ENCODE measurements at places on chromosomes 11 and 22.

DNA sequence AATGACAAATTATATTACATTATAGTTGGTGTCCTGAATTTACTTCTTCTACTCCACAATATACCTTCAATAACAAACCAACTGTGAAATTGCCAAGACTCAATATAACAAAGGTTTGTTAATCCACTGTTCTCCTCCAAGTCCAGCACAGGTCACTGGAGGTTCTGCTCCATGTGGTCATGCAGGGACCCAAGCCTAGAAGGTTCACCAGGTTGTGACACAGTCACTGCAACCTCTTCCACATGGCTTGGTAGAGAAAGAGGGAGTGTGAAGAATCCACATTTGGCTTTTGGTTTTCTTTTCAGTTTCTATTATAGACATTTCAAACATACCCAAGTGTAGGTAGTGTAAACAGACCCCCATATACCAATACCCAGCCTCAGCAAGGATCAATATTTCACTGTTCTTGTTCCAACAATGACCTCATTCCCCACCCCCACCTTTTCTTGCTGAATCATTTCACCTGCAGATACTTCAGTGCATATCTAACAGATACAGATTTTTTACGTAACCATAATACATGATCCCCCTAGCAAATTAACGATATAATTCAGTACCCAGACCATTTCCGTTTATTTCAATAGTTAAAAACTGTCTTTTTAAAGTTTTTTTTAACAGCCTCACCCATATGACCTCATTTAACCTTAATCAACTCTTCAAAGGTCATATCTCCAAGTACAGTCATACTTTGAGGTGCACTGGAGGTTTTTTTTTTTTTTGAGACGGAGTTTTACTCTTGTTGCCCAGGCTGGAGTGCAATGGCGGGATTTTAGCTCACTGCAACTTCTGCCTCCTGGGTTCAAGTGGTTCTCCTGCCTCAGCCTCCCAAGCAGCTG lies 14.1 kb downstream of the FGF19 start:
- no peak for DNase-seq

DNA sequence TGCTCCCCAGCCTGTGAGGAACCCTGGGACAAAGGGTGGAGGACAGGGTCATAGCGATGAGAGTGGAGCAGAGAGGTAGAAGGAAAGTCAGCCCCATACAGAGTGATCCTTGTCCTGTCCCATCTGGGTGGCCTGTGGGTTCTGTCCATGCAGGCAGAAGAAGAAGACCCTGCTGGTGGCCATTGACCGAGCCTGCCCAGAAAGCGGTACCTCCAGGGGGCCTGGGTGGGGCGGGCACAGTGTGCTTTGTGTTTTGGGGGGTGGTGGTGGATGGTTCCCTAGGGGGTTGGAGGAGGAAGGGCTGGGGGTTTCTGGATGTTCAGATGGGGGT lies 7.9 kb downstream of the SIDT2 start:
- no peak for DNase-seq

- no peak for DNase-seq
These were observed 644 bp downstream of the SPTY2D1 start for GRCh38 chr11:18633256-18634139.

GRCh38 chr22:46676479-46676878 lies 56.3 kb downstream of the GRAMD4 start:
- DNase-seq: no peak

GRCh38 chr22:29810216-29810615 lies 27.9 kb downstream of the ASCC2 start:
- DNase-seq: no peak

DNA sequence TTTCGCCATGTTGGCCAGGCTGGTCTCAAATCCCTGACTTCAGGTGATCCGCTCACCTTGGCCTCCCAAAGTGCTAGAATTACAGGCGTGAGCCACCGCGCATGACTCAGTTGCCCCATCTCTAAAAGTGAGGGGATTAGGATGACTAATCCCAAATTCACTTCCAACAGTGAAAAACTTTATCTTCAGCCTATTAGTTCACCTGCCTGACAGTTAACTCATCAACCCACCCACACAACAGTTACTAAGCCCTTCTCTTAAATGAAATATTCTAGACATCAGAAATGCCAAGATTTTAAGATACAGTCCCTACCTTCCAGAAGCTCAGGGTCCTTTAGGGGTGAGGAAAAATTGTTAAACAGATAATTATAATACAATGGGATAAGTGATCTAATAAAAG lies 2.0 kb upstream of the ANKRD42 start:
- no peak for DNase-seq

GRCh38 chr22:45476814-45477213 lies 25.9 kb upstream of the FBLN1 start:
- no peak for DNase-seq

- no peak for DNase-seq
These were observed 63.9 kb downstream of the SYN3 start for GRCh38 chr22:32994041-32994830.

GRCh38 chr11:125935056-125935455 lies 10.8 kb upstream of the VSIG10L2 start:
- no peak for DNase-seq

GRCh38 chr22:31652911-31653684 lies 8.9 kb downstream of the PISD start:
- DNase-seq: no peak

DNA sequence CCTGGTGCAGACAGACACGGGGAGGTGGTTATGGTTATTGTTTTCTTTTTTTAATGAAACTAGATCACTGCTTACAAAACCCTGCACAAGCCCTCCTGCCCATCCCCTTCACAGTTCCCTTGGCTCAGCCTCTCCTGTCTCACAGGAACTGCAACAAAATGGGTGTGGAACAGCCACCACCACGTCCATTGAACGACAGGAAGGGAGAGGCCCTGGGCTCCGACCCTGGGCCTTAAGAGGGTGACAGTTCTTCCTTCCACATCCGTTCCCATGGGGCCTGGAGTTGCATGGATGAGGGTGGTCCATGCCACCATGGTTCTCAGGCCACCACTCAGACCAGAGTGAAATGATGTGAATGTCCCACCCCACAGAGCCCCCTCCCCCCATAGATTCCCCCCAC lies 15.7 kb downstream of the PRPF19 start:
- DNase-seq: no peak

DNA sequence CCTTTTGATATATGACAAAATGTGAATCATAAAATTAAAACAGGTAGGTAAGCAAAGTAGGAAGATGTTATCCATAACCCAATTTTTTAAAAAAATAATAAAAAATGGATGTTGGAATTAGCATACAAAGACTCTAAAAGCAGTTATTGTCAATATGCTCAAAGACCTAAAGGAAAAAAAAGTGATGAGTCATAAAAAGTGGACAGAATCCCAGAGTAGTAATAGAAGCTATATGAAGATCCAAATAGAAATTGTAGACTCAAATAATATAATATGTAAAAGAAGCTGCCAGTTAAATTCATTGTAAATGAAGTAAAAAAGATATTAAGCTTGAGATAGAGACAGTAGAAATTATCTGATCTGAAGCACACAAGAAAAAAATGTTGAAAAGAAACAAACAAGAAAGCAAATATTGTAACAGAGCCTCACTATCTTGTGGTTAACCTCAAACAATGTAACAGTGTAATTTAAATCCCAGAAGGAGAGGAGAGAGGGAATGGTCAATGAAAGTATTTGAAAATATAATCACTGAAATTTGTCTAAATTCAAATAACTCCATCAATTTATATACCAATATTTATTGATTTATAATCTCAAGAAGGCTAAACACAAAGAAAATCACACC lies 773.4 kb upstream of the RAG2 start:
- DNase-seq: no peak

DNA sequence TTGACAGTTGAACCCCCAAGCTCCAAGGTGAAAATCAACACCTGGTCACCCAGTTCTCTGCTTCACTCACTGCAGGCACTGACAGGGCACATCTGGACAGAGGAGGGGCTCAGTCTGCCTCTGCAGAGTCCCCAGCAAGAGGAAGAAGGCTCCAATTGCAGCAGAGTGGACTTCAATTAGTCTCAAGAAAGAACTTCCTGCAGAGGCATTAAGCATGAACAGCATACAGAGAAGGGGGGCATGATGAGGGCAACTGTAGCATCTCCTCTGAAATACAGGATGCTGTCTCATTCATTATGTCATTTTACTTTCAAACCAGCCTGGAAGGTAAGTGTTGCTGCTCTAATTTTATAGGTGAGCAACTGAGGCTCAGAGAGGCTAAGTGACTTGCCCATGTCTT lies 11.1 kb downstream of the GDPD5 start:
- DNase-seq: no peak

- no peak for DNase-seq
These were observed 6.5 kb upstream of the ELFN2 start for GRCh38 chr22:37433786-37434185.

DNA sequence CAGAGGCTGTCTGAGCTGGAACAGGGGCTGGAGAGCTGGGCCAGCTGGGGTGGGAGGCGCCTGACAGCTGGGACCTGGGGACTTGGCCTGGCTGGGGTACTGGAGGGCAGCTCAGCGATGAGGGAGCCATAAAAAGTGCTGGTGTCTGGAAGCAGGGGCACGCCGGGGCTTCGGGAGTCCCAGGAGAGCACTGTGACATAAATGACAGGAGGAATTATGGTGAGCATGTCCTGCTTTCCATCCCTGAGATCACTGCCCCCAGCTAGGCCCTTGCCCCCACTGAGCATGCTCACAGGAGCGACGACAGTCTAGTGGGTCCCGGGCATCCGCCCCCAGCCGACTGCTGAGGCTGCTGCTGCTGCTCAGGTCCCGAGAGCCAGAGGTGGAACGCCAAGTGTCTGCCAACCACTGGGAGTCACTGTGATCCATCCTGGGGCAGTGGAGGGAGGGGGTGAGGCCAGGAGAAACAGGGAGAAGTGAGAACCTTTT lies 6.2 kb downstream of the ROBO4 start:
- DNase-seq: no peak

GRCh38 chr11:108498046-108498815 lies at the start of gene POGLUT3:
Gene POGLUT3 (minus strand): TSS chr11:108498384. CDS start chr11:108498366, 18 bp downstream.
- DNase-seq: no peak

DNA sequence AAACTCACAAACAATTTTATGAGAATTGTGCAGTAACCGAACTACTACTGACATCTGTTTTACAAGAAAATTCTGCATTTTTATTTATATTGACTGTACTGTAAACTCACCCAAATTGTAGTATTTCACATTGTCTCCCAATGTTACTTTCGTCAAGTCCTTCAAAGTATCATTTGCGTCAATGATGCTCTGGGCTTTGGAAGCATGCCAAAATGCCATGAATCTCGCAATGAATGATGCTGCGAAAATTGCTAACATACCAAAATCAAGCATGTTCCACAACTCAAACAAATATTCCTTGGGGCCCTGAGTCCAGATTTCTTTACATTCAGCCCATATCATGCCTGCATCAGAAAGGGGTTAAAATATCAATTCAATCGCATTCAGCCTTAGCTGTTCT lies 107.6 kb downstream of the TRPC6 start:
- no peak for DNase-seq

- no peak for DNase-seq
These were observed 872.2 kb downstream of the NTM start for GRCh38 chr11:132242632-132243031.

GRCh38 chr11:133712051-133712560 lies 133.2 kb downstream of the SPATA19 start:
- DNase-seq: no peak

DNA sequence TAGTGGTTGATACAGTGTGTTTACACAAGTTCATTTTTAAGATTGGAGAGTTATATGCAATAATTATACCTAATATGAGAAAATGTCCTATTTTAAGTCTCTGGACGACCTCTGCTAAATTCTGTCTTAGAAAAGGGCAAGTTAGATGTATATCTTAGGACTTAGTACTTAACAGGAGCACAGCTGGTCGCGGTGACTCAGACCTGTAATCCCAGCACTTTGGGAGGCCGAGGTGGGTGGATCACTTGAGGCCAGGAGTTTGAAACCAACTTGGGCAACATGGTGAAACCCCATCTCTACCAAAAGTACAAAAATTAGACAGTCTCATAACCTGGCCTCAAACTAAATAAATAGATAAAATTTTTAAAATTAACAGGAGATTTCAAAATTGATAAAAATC lies 27.2 kb downstream of the BSX start:
- DNase-seq: no peak

- no peak for DNase-seq
These were observed 271.7 kb upstream of the ZC3H12C start for GRCh38 chr11:109821511-109821910.

DNA sequence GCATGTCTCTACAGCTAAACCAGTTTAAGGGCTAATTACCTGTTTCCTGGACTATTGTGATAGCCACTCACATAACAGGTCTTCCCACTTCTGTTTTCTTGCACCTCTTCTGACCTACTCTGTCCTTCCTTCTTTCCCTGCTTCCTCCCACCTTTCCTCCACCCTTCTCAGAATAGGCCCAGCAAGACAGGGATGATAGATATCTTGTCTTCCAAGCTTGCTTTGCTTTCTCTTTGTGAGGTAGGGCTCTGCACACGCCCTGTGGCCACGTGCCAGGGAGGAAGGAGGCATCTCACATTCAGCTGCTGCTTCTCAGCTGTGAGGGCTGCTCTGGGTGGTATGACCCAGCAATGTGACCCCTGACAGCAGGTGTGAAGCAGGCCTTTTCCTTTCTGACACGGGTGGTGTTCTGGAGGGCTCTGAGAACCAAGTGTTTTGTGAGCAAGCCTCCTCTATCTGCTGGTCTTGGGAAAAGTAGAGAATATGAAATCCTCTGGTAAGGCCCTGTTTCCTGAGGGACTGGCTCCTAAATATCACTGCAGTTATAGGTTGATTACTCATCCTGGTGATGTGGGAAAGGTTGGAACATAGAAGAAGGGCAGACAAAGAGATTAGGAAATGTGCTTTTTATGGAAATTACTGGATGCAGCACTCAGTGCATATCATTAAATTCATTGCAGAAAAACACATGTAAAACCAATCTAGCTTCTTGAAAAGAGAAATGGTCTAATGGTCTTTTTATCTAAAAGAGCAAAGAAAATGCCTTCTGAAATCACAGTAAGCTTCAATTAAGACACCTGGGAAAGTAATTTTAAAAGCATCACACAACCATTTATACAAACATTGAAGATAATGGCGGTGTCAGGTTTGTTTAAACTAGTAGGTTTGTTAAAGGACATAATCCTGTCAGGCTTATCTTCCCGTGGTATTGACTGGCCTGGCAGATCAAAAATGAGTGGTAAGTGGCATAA lies 8.5 kb downstream of the AMOTL1 start:
- DNase-seq: no peak

- no peak for DNase-seq
These were observed 1.4 kb downstream of the KCNC1 start for GRCh38 chr11:17735818-17736578.

DNA sequence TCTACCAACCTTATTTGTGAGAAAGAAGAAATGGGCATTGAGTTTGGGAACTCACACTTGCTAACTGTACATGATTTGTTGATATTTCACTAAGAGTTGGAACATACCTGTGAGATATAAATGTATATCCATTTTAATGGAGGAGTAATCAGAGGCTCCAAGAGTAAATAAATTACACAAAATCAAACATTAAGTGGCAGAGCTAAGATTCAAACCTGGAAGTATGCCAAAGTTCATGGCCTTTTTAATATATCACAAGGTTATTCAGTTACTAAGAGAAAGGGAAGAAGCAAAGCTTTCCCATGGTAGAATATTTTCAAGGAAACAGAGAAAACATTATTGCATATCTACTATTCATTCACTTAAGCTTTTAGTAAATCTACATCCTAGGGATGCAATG lies 1641.1 kb downstream of the FAM181B start:
- DNase-seq: no peak

- DNase-seq: no peak
These were observed 44.7 kb upstream of the TTLL12 start for GRCh38 chr22:43231724-43232034.

Measured in GOT3 (cell line).